ENCODE measurements at places on chromosomes 16 and 17. TPM values are rescaled to one million over a fixed set of nuclear protein-coding genes. Genes with fewer than 3 reads are reported as not detected.

DNA sequence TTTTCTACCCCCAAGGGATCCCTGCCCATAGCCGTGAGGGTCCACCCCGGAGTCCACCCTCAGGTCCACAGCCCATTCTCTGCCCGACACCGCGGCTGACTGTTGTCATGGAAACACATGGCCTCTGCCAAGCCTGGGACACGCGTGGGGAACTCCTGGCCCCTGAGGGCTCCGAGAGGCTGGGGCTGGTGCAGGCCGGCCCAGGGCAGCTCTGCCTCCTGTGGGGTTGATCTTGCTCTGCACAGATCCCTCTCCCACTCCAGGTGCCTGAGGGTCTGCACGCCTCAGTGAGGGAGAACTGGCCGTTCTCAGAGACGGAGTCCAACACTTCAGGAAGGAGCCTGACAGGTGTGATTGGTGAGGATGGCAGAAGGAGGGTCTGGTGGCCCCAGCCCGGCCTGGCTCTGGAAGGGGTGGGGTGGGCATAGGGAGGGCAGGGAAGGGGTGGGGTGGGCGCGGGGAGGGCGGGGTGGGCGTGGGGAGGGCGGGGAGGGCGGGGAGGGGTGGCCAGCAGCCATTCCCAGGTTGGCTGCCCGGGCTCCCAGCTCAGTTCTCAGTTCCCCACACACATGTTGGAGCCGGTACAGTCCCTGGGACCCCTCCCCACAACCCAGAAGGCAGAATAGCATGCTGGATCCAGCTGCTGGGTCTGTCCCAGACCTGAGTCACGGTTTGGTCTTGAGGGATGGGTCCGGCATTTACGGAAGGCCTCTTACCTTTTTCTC is 6.4 kb downstream of the MRPL28 start:
- no peak for DNase-seq

- no peak for DNase-seq
Observed at GRCh38 chr17:15965528-15965927, 20.6 kb downstream of the ADORA2B start.

RNF112 gene
- 3.5 TPM for total RNA-seq

GRCh38 chr17:27459433-27459832 is 3.2 kb downstream of the KSR1 start:
- DNase-seq = no peak

PPY gene
- not detected for total RNA-seq
